GM12878 (cell line): ENCODE measurements at places on chromosomes 5 and 9.

- DNase-seq = no peak
These were observed 118.2 kb downstream of the FRMD3 start for GRCh38 chr9:83419961-83420360.

GRCh38 chr9:133122935-133123611 is 2.0 kb upstream of the RALGDS start:
- no peak for DNase-seq

GRCh38 chr9:88074931-88075330 is 63.3 kb downstream of the SPATA31C2 start:
- DNase-seq = no peak

DNA sequence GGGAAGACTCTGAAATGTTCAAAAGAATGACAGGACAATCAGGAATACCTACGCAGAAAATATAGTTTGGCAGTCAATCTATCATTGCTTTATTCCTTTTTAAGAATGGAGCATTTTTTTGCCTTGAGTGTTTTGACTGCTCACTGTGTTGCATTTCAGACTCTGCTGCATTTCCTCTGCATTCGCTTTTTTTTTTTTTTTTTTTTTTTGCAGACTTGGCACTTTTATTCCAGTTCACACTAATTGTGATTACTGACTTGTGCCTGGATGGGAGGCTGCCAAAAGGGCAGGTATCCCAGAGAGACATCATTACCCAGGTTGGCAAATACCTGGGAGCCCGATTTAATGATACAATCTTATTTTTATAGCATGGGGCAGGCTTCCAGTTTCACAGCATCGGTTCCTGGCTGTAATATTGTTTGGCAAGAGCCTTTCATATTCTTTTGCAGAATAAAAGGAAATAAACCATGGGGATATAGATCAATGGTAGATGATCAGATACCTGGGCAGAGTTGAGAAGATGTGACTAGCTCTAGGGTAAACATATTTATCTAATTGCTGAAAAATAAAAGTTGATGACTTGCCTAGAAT is 1132.6 kb downstream of the MAT2B start:
- no peak for DNase-seq

GRCh38 chr5:169836835-169837536 is 143.3 kb downstream of the INSYN2B start:
- DNase-seq = no peak
